ENCODE measurements at places on chromosomes 1 and 21. TPM values are rescaled to one million over a fixed set of nuclear protein-coding genes. Genes with fewer than 3 reads are reported as not detected.

Gene SPAG17
- 0.66 TPM for polyA plus RNA-seq

Gene PDC
- polyA plus RNA-seq = not detected

Gene PGLYRP4
- 0.33 TPM for polyA plus RNA-seq

Gene SGIP1
- polyA plus RNA-seq = 10.0 TPM

Gene TTC24
- 1.1 TPM for polyA plus RNA-seq

Gene SLC37A1
- 6.0 TPM for polyA plus RNA-seq

Gene TNFRSF4
- 0.10 TPM for polyA plus RNA-seq

Gene HAO2
- polyA plus RNA-seq = not detected

Gene RAP1GAP
- polyA plus RNA-seq = 5.8 TPM

Gene AMY2B
- polyA plus RNA-seq = 42.9 TPM

Gene RAB3B
- polyA plus RNA-seq = 4.2 TPM

Gene CLIC4
- 136 TPM for polyA plus RNA-seq

Gene KIF14
- 10.2 TPM for polyA plus RNA-seq

Gene FCGR2B
- polyA plus RNA-seq = not detected

Gene DR1
- 36.7 TPM for polyA plus RNA-seq

Gene EFNA1
- 83.5 TPM for polyA plus RNA-seq

Gene FYB2
- 0.45 TPM for polyA plus RNA-seq

Gene MIXL1
- 11.1 TPM for polyA plus RNA-seq

Gene TFF3
- polyA plus RNA-seq = not detected

Gene LCE1A
- not detected for polyA plus RNA-seq

Gene GJA9
- not detected for polyA plus RNA-seq

Gene TMEM183A
- 99.7 TPM for polyA plus RNA-seq

All from cardiac muscle cell (in vitro differentiated cells and primary cell).